A673 (cell line): ENCODE measurements at places on chromosomes 11 and 22.

- peak; percentile 66 for DNase-seq
Measured at GRCh38 chr11:86672007-86672621, at the start of gene ME3. TSS of gene ME3 (minus strand) at chr11:86672616.

DNA sequence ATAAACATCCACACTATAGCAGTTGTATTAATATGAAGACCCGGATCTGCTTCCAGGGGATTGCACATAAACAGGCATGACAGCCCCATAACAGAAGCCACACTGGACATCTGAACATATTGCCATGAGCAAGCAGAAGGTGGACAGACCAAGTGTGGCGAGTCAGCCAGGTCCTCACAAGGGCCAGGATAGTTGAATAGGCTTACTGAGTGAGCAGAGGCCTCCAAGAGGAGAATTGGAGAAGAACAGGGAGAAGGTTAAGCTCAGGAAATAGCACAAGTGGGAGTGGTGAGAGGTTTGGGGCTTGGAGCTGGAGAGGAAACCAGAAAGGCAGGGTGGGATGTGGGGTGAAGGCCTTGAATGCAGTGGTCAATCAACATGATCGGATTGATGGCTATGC is 10.8 kb downstream of the SLC35C1 start:
- DNase-seq: peak; percentile 66

DNA sequence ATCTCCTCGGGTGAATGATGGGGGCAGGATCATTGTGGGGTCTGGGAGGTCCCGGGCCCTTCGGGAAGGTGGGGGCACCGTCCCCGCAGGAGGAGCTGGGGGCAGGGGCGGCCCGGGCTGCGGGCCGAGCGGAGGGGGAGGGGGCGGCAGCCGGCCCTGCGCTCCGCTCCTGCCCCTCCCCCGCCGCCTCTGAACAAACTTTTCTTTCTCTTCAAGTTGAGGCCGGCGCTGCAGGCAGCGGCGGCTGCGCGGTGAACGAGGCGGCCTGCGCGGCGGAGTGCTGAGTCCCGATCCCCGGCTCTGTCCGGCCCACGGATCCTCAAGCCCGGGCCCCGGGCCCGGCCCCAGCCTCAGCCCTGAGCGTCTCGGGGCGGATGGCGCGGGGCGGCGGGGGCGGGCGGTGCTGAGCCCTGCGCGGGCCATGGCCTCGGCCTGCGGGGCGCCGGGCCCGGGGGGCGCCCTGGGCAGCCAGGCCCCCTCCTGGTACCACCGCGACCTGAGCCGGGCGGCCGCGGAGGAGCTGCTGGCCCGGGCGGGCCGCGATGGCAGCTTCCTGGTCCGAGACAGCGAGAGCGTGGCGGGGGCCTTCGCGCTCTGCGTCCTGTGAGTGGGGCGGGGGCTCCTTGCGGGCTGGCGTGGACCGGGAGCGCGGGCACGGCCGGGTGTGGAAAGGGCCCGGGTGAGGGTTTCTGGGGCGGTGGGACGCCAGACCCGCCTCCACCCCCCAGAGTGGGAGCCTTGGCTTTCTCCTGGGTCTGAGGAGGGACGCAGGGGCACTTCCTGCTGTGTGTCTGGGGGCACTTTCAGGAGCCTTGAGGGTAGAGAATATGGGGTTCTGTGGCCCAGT is at the start of gene INPPL1:
Gene INPPL1, plus strand, starts transcription at position 204 of the 847 bp plus-strand sequence. Its CDS starts 218 bp downstream, at position 422.
- DNase-seq: peak; percentile 67

- peak; percentile 90 for DNase-seq
Measured at GRCh38 chr22:32281072-32281471, 25.9 kb upstream of the SLC5A4 start.

DNA sequence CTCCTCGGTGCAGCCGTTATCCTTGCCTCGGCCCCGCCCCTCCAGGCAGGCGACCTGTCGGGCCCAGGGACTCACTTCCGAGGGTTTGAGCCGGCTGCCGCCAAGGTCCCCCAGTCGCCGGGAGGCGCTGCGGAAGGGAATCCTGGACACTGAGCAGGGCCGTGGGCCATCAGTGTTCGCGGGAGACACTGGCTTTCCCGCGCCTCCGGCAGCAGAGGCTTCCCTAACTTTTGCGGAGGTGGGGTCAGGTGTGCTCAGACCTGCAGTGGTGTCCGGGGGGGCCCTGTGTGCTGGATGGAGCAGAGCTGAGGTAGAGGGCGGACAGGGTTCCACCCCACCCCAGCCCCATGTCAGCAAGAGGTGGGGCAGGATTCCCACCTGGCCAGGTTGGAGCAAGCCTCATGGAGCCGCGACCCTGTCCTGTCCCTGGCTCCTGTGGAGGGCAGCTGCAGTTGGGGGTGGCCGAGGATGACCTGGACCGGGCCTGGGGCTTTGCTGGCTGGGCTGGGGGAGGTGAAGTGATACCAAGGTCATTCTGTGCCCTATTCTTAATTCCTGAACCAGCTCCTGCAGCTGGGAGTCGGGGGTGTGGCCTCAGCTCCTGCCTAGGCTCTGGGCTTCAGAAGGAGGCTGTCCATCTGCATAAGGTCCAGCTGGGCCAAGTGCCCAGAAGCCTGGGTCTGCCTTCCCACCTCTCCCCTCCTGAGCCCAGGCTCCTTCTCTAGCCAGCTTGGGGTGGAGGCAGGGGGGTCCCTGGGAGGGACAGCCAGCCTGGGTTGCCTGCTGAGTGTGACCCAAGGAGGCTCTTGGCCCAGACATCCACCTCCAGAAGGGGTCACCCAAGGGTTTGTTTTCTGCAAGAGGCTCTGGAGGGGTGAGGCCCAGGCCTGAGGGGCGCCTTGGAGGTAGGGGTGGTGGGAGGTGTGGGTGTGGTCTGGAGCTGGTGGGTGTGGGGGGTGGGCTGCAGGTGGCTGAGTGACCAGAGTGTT is 8.4 kb downstream of the TSPAN4 start:
- no peak for DNase-seq

- DNase-seq: no peak
Measured at GRCh38 chr11:116544721-116545120, 228.1 kb downstream of the BUD13 start.

GRCh38 chr11:76512851-76513653 is 68.2 kb downstream of the EMSY start:
- DNase-seq: peak; percentile 52

- DNase-seq: no peak
Measured at GRCh38 chr11:3817181-3817800, 8.9 kb downstream of the PGAP2 start.

DNA sequence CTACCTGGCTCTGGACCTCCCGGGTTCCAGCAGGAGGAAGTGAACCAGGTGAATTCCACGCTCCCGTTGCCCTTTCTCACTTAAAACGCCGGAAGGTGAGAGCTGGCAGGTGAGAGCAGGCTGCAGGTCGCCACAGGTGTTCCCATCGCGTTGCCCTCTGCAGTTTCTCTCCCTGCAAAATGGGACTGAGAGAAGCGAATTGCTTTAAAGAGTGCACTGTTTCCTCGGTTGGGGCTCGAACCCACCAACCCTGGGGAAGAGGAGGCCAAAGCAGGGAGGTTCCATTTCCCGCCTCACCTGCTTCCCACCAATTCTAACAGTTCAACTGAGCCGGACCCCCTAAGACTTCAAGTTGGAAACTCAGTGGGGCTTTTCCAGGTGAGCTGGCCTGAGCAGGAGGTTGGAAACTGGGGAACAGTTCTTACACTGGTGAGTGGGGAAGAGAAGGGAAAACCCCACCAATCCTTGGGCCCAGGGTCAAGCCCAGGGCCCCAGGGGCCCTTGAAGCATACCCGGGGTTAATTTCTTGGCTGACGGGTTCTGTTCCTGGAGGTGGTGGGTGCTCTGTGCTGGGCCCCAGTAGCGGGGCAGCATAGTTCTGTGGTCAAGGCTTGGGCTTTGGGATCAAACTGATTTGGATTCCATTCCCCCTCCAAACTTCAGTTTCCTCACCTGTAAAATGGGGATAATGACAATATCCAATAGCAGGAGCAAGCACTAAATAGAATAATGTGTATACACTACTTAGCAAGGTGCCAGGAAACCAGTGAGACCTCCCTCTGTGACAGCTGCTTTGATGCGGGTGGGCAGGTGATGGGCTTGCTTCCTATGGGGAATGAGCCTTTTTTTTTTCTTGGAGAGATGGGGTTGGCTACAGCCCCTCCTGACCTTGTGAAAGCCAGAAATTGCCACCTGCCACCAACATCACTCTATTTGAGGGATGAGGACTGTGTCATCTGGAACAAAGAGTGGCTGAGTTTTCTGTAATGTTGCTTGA is 788 bp downstream of the CD82 start:
- DNase-seq: no peak

- DNase-seq: no peak
Measured at GRCh38 chr11:121414141-121414913, 37.8 kb upstream of the SORL1 start.

DNA sequence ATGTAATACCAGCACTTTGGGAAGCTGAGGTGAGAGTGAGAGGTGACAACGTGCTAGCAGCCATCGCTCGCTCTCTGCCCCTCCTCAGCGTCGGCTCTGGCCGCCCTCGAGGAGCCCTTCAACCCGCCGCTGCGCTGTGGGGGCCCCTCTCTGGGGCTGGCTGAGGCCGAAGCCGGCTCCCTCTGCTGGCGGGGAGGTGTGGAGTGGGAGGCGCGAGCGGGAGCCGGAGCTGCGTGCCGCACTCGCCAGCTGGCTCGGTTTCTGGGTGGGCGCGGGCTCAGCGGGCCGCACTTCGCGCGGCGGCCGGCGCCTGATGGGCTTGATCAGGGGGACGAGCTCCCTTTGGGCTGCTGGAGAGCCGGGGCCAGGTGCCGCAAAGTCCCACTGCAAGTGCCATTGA is 98.9 kb upstream of the UBASH3B start:
- DNase-seq: peak; percentile 31

DNA sequence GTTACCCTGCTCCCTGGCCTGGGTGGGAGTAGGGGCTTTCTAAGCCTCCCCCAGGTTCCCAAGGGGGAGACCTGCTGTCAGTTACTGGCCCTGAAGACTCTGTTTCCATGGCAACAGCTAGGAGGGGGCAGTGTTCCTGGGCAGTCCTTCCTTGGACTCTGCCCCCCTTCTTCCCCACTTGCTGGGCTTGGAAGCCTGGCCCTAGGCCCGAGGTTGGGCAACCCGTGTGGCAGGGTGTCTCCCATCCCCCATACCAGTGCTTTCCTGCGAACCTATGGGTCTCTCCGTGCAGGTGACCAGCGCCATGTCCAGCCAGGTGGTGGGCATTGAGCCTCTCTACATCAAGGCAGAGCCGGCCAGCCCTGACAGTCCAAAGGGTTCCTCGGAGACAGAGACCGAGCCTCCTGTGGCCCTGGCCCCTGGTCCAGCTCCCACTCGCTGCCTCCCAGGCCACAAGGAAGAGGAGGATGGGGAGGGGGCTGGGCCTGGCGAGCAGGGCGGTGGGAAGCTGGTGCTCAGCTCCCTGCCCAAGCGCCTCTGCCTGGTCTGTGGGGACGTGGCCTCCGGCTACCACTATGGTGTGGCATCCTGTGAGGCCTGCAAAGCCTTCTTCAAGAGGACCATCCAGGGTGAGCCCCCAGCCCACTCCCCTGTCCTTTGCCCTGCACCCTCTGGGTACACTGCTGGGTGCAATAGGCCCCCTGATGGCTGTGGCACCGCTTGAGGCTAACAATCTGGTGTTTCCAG is 1.7 kb downstream of the ESRRA start:
- DNase-seq: no peak

DNA sequence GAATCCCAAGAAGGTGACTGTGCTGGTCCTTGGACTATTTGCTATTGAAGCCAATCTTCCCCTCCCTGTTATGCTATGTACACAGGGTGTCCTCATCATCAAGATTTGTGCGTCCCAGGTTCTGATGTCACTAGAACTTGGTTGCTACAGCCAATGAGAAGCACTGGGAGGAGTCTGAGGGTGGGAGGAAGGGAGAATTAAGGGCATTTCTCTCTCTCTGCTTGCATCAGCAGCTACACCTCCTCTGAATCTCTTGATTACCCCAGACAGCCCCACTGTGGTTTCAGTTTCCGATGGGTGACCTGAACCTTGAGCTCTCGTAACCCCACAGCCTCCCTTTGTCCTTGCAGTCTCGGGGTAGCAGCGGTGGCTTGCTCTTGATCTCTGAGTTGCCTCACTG is 212.4 kb upstream of the SESN3 start:
- no peak for DNase-seq

GRCh38 chr11:125036933-125037332 is 26.2 kb upstream of the SLC37A2 start:
- peak; percentile 14 for DNase-seq

DNA sequence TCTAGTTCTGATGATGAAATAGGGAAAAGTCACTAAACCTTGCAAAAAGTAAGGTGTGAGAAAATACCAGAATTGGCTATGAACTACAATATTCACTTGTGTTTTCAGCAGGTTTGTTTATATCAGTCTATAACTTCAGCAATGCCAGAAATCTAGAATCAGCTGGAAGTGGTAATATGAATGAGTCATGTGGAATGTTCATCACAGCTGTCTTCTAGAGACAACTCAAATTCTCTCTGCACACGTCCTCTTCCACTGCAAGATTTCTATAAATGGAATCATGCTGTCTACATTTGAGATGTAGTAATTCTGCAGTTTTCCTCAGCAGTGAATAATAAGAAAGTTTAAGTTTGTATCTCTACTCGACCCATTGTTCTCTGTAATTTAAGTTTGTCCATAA is 89.9 kb downstream of the OR4A15 start:
- no peak for DNase-seq

- no peak for DNase-seq
Measured at GRCh38 chr11:104337273-104337672, 173.3 kb upstream of the PDGFD start.

GRCh38 chr22:45843031-45843430 is 133.9 kb downstream of the WNT7B start:
- DNase-seq: no peak

DNA sequence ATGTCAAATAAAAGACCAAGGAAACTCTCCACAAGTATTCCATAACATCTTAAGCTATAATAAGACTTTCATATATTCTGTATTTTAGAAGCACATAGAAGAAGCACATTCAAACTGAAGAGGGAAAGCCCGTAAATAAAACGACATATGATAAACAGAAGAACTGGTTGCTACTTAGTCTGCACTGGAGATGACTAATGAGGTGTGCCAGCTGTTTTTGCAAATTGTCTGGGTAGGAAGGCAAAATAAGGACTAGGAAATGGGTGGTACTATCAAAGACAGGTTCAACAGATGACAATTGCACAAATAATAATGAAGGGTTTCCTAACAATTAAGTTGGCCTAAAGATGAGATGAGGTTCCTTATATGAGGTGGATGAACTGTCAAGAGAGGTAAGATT is 593.2 kb upstream of the CCDC179 start:
- no peak for DNase-seq

- peak; percentile 93 for DNase-seq
Measured at GRCh38 chr11:102940714-102941588, 14.6 kb downstream of the MMP13 start.

- DNase-seq: no peak
Measured at GRCh38 chr11:104161751-104162450, 2.0 kb downstream of the PDGFD start.

DNA sequence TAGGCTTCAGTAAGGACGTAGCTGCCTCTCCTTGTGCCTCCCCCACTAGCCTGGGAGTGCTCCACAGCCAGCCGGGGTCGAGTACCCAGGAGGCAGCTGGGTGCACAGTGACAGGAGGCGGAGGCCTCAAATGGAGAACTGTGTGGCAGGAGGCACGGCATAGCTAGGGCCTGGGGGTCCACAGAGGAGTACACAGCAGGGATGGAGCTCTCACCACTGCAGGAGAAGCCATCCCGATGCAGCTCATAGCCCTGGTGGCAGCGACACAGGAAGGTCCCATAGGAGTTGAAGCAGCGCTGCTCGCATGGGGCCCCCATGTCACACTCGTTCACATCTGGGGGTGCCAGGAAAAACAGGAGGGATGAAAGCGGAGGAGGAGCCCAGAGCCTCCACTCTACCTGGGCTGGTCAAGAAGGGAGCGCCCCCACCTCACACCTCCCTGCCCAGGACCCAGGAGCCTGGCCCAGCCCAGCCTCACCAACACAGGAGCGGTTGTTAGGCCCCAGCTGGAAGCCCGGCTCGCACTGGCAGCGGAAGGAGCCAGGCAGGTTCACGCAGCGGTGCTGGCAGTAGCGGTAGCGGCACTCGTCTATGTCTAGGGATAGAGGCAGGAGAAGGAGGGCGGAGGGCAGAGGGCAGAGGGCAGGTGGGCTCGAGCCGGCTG is 2.8 kb downstream of the EFEMP2 start:
- no peak for DNase-seq
